Fibroblast of skin of right quadriceps (primary cell): ENCODE measurements at places on chromosomes 7 and 10.

- DNase-seq: no peak
These were observed 128.5 kb upstream of the VKORC1L1 start for GRCh38 chr7:65744406-65744805.

DNA sequence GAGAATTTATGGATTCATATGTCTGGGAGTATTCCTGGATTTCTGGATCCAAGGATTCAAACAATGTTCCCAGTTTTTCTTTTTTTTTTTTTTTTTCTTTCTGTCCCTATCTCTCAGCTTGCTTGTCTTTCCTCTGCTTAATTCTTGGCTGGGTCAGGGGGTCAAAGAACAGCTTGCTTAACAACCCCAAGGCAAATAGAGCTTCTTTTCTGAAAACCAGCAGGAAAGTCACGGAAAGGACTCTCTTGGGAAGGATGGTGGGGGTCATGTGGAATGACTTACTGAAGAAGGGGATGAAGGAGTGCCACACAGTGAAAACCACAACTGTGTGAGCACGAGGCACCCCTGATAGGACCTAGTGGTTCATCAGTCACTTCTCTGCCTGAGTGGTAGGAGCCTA lies 36.1 kb downstream of the GRK5 start:
- DNase-seq: no peak

DNA sequence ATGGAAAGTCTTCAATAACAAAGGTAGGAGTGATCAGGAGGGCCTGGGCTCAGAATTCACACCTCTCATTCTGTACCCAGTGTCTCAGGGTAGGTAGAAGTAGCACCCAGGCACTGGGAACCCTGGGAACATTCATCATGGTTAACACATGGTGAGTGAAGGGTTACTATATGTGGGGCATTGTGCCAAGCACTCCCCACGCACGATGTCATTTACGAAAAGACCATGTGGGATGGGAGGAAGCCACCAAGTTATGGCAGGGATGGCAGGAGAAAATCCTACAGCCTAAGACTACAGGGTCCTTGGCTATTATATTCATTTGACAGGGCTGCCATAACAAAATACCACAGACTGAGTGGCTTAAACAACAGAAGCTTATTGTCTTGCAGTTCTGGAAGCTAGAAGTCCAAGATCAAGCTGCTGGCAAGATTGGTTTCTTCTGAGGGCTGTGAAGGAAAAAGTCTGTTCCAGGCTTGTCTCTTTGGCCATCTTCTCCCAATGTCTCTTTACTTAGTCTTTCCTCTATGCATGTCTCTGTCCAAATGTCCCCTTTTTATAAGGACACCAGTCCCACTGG lies 27.7 kb upstream of the DDIT4 start:
- DNase-seq: no peak

DNA sequence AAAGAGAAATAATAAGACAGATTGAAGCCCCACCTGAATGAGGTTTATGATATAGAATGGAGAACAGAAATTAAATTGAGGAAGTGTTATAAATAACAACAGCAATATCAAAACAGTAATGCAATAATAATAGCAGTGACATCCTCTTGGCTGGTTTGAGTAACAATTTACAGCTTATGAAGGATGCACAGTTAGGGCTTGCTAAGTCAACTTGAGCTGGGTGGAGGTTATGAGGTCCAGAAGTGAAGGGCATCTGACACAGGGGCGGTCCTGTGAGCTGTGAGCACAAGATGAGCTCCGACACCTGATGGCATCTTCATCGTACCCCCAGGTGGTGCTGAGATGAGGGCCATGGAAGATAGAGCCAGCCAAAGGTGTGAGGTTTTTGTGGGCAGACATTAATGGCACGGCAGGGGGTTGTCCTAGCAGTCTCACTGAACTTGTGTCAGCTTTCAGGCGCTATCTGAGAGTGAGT lies 30.5 kb downstream of the ARHGAP22 start:
- DNase-seq: no peak

DNA sequence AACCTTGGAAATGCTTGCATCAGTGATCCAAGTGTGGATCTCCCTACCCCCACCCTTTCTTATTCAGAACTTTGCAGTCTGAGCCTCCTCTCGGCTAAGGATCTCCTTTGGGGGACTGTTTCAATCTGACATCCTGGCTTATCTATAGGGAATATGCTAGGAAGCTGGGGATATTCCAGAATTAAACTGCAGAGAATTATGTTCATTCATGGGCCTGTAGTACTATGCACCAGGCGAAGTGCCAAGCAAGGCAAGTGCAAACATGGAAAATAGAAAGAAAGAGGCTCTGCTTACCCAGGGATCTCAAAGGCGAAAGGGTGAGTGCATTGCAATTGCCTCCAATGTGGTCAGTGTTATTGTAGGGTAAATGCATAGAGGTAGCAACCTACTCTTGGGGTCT lies 96.5 kb downstream of the CACNB2 start:
- no peak for DNase-seq

DNA sequence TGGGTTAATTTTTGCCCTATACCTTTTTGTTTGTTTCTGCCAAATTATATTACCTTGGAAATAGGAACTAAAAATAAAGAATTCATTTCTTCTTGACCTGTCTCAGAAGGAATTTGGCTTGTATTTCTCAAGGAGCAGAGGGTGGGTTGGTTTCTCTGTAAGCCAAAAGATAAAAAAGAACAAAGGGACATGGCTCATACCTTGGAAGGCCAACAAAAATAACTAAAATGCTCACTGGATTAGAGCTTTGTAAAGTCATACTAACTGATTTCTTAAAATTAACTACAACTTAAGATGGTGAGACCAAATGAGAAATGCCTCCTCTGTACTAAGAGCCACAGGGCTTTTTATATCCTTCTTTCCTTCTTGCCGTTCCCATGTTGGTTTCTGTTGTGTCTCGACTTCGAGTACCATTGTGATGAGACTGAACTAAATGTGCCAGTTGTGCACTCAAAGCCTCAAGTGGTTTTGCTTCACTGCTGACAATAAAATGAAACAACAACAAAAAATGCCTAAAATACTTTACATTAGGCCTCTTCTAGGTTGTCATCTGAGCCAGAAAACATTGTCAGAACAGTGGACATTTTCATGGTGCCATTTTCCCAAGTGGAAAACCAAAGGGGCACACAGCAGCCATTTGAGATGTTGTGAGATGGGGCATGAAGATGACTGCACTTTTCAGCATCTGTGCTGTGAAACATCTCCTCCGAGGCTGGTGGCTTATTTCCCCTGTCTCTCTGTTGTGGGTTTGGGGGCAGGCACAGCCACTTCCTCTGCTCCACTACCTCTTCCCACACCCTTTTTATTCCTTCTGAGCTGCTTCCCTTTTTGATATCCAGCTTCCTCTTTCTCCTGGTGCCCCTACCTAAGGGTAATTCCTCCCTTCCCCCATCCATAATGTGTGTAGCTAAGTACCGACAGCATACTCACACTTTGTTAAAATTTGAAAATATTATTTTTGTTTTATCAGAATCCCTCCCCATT lies 51.8 kb upstream of the AGR3 start:
- DNase-seq: no peak

DNA sequence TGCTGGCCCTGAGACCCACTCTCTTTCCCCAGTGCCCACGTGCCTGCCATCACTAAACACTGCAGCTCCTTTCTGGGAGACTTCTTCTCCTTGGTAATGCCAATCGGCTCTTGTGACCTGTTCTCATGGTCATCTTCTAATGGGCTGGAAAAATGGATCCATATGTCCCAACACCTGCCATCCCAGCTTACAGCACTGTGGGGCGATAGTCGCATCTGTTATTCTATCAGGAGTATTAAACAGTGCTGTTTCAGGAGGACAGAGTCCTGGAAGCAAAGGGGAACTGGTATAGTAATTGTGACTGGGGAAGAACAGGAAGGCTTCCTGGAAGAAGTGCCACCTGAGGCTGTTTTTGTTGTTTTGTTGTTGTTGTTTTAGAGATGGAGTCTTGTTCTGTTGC lies 411.2 kb downstream of the GLRX3 start:
- no peak for DNase-seq

- no peak for DNase-seq
These were observed 22.9 kb downstream of the GSAP start for GRCh38 chr7:77393261-77393660.

GRCh38 chr10:117257721-117258120 lies 16.8 kb downstream of the SLC18A2 start:
- DNase-seq: no peak

GRCh38 chr10:110009736-110010475 lies 2.1 kb downstream of the ADD3 start:
- DNase-seq: no peak

DNA sequence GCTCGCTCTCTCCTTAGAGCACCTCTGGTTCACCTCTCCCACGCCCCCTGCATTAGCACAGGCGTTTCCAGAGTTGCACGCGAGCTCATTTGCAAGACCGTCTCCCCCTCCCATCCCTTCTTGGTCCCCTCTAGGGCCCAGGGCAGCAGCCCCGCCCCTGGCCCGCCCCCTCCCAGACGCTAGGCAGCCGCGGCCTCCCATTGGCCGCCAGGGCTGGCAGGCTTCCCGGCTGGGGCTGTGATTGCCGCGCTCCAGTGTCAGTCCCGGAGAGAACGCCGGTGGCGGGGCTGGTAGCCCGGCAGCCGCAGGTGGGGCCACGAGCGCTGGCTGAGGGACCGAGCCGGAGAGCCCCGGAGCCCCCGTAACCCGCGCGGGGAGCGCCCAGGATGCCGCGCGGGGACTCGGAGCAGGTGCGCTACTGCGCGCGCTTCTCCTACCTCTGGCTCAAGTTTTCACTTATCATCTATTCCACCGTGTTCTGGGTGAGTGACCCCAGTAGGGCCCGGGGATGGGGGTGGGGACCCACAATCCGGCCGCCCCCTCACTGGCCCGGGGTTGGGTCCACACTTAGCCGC lies at the start of gene TSPAN15:
Gene TSPAN15 (plus strand): TSS at position 257 of the 575 bp plus-strand sequence. CDS start 130 bp downstream, at position 387.
- peak; percentile 70 for DNase-seq

GRCh38 chr7:158676906-158677305 lies 27.7 kb downstream of the NCAPG2 start:
- no peak for DNase-seq

GRCh38 chr10:50585921-50586739 lies 37.6 kb downstream of the SGMS1 start:
- DNase-seq: peak; percentile 42

DNA sequence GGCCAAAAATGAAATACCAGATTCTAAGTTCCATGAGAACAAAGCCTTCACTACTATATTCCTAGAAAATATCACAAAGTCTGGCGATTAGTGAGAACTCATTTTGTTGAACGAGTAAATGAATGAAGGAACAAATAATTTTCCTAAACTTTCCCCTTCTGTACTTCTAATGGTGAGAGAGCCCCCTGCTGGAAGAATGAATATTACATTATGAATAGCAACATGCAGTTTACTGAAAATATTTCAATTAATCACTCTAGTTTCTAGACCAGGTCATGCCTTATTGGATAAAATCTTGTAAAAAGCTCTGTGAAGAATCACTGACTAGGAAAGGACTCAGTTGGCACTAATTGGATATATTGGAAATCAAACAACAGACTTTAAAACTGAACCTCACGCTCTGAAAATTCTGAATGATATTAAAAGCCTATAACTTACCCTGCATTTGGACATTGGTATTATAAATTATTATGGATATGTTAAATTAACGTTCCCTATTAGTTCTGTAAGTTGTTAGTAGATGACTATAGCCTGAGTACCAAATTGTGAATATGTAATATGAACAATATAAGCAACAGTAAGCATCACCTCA lies 32.4 kb upstream of the MTPN start:
- peak; percentile 36 for DNase-seq

DNA sequence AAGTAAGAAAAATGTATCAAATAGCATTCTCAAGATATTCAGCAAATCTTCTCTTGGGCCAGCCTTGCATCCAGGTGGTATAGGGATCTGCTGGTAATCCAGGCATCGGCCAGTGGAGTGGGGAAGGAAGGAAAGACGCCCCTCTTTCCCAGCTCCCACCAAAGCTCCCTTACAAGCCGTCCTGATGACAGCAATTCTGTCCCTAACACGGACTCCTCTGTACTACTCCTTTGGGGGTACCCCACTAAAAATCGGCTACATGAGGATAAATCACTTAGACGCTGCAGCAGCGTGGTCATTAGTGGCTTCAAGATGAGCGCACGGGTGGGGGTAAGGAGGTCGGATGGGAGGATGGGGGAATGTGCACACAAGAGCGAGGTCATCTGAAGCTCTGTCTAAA lies 24.7 kb upstream of the NUB1 start:
- no peak for DNase-seq

DNA sequence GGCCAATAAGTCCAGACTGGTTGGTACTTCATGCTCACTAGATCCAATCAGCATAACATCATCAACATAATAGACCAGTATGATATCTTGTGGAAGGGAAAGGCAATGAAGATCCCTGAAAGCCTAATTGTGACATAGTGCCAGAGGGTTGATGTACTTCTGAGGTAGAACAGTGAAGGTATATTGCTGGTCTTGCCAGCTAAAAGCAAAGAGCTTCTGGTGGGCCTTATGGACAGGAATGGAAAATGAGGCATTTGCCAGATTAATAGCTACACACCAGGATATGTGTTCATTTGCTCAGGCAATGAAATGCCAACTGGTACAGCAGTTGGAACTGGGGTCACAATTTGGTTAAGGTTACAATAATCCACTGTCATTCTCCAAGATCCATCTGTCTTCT lies 156.4 kb downstream of the HTR7 start:
- DNase-seq: no peak

GRCh38 chr10:29540016-29540415 lies 94.8 kb downstream of the SVIL start:
- DNase-seq: no peak

- no peak for DNase-seq
These were observed 41.5 kb upstream of the PPP3CB start for GRCh38 chr10:73537288-73537687.

- peak; percentile 39 for DNase-seq
These were observed 20.6 kb upstream of the PDCD4 start for GRCh38 chr10:110851020-110851612.

DNA sequence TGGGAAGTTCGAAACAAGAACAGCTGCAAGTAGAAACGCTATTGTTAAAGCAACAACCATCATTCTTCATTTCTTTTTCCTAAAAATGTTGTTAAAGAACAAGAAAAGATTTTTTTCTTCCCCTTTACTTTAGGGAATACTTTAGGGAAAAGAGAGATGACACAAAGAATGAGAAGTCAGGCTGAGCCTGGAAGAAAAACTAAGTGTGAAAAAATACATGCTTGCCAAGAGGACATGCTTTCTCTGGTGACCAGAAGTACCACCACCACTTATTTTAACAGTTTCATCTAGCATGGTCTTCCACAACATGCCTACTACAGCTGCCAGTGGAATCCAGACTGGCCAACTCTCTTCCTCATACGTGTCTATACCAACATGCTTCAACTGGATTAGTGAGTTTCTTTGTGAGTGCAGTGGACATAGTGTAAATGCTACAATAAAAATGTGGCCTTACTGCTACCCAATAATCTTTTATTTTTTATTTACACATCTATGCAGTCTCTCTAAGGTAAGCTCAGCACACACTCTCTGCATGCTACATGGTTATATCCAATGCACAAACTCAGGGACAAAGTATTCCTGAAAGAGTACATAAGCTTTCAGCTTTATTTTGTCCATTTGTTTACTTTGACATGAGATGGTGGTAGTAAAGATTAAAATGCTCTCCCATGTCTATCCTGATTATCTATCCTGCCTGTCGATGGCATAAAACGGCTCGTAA lies 196.2 kb downstream of the TAX1BP1 start:
- DNase-seq: no peak
